ENCODE measurements at places on chromosomes 11 and 22.
A peak's percentile ranks its signal among the peaks of the same experiment; 100 is the strongest.

- no peak for DNase-seq
These were observed 346.0 kb upstream of the NCAM1 start for GRCh38 chr11:112615238-112615637.

- DNase-seq, result no peak
These were observed 7.5 kb upstream of the SLC2A11 start for GRCh38 chr22:23850136-23850611.

DNA sequence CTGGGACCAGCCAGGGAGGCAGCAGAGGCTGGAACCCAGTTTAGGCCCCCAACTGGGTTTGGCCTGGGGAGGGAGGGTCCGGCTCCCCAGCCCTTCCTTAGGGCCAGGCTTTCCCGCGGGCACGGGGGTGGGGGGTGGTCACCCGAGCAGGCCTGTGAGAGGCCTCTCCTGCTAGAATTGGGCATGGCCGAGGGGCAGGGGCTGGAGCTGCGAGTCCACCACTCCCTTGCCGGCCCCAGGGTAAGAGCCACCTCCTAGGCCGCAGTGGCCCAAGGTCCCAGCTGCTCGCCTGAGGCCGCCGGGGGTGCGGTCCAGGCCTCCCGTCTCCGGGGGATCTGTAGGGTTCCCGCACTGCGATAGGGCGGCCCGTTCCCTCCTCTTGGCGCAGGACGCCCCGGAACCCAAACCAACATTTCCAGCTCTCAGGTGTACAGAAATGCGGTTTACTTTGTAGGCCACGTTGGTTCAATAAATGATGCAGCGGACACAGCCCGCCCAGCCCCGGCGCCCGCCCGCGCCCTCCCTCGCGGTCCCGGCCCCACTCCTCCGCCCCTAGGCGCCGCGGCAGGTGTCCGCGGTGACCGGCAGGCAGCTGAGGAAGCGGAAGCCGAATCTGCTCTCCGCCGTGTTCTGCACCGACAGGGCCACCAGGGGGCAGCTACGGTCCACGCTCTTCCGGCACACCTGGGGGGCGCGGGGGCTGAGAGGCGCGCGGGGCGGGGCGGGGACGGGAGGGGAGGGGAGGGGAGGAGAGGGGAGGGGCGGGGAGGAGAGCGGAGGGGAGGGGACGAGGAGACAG, 5.9 kb downstream of the LMNTD2 start:
- DNase-seq, result peak; percentile 52

DNA sequence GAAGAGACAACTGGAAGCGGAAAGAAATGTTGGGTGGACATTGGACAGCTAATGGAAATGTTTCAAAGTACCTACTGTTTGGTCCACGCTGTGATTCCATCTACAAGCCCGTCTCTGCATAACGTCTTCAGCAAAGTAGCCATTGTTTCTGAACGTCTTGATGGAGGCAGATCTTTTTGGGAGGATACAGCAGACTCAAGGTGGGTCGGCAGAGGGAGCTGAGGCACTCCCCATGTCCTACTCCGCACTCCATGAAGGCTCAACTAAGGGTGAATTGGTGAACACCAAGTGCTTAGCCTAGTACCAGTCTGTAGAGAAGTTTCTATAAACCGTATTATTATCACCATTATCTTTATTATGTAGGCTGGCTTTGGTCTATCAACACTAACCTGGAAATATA, 45.8 kb downstream of the PRR5L start:
- DNase-seq, result no peak

- no peak for DNase-seq
These were observed 340.8 kb upstream of the MTNR1B start for GRCh38 chr11:92628401-92629292.

DNA sequence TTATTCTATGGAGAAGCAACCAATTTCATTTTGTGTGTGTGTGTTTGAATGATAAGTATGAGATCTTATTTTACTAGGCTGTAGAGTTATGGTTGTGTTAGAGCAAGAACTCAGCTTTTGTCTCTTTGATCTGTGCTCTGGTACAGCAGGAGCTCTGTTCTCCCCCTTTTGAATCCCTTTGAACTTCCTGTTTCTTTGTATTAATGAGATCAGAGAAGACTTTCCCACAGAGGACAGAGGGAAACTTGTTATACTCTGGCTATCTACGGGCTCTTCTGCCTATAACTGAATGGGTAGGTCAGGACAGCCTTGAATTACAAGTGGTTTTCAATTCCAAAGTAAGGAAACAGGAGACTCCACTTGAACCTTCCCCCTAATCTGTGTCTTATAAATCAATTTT, 1015.0 kb upstream of the RAG2 start:
- DNase-seq, result no peak

GRCh38 chr22:47854251-47854650, 1091.8 kb downstream of the TBC1D22A start:
- no peak for DNase-seq

DNA sequence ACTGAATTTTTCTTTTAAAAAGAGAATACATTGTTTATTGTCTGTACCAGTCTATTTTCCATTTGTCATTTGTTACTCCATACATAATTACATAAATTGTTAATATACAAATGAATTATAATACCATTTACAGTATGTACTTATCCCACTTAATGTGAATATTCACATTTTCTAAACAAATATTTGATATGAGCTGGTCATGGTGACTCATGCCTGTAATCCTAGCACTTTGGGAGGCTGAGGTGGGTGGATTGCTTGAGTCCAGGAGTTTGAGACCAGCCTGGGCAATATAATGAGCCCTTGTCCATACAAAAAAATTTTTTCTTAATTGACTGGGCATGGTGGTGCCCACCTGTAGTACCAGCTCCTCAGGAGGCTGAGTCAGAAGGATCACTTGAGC, 6.8 kb downstream of the SC5D start:
- DNase-seq, result no peak

DNA sequence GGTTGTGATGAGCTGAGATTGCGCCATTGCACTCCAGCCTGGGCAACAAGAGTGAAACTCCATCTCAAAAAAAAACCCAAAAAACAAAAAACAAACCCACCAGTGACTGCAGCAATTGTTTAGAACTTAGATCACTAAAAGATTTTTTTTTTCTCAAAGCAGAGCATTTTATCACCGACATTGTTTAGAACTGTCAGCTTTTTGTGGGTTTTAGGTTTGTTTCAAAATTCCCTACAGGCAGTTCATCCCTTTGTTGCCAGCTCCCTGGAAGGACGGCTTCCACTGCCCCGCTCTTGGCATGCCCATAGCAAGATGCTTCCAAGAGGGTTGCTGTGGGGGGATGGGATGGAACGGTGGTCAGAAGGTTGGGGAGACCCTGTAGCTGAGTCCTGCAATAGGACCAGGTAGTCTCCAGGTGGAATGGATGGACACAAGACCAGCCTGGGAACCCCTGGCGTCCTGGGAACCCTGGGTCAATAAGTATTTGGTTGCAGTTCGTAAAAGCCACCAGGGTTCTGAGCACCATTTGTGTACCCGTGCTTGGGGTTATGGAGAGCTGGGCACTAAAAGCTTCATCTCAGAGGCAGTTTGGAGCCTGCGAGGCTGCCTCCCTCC, 46.7 kb downstream of the TSPAN18 start:
- DNase-seq, result no peak

- no peak for DNase-seq
These were observed 24.8 kb upstream of the ADORA2A start for GRCh38 chr22:24402460-24403192.

DNA sequence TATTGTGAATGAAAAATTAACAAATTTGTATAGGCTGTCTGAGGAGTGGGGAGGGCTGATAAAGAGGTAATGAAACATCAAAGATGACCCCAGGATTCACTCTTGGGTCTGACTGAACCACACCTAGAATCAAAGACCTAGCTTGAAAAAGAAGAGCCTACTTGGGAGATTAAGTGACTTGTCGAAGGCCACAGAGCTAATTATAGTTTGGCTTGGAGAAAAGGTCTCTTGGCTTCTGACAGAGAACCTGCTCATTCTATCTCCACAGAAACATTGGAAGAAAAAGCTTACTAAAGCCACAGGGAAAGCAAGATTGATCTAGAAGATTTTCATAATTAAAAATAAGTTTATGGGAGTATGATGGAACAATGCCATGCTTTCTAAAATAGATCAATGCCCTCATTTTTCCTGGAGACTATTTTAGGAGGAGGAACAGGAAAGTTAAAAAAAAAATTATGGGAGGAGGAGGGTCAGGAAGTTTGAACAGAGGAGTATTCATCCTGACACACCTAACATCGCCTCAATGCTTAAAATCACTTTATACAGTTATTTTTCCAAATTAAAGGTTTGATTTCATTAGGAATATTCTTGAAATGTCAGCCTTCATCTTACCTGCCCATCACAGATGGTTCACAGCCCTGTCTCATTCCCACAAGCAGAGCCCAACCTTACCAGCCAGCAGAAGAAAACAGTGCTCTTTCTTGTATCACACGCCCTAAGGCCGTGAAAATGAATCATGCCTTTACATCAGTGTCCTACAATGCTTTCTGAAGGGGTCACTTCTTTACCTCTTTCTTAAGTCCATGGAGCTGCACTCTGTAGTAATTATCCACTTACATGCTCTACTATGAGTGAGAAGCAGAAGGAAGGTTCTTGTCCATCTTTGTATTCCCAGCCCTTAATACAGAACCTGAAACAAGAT, 231.1 kb upstream of the MPPED2 start:
- no peak for DNase-seq

- no peak for DNase-seq
These were observed 6.3 kb upstream of the FXYD2 start for GRCh38 chr11:117830674-117831351.

- no peak for DNase-seq
These were observed 191.3 kb downstream of the KIF18A start for GRCh38 chr11:27916541-27917100.

- no peak for DNase-seq
These were observed 401.6 kb downstream of the BUD13 start for GRCh38 chr11:116371146-116371545.

GRCh38 chr11:60863550-60864521, 3.5 kb upstream of the ZP1 start:
- no peak for DNase-seq

- no peak for DNase-seq
These were observed 189.3 kb downstream of the GUCY1A2 start for GRCh38 chr11:106828976-106829375.

DNA sequence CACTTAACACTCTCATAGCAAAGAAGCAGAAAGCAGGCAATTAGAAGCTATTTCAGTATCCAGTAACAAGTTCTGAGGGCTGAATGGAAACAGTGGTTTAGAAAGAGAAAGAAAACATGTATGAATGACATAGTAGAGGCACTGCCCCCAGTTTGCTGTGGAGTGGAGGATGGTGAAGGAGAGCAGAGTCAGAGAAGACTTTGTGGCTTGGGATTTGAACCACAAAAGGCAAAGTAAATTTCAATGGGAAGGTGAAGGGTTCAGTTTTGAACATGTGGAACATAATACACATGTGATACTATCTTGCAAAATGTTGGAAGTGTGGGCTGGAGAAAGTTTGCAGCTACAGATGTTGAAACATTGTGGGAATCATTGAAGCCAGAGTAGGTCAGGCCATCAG, 81.4 kb downstream of the SNX19 start:
- DNase-seq, result no peak

- DNase-seq, result no peak
These were observed 8.2 kb downstream of the LTO1 start for GRCh38 chr11:69666752-69667536.

- peak; percentile 86 for DNase-seq
These were observed at the start of gene COPB1 for GRCh38 chr11:14499560-14500180. Gene COPB1, minus strand, starts transcription at chr11:14499811. Its CDS starts 883 bp downstream, at chr11:14498928.

DNA sequence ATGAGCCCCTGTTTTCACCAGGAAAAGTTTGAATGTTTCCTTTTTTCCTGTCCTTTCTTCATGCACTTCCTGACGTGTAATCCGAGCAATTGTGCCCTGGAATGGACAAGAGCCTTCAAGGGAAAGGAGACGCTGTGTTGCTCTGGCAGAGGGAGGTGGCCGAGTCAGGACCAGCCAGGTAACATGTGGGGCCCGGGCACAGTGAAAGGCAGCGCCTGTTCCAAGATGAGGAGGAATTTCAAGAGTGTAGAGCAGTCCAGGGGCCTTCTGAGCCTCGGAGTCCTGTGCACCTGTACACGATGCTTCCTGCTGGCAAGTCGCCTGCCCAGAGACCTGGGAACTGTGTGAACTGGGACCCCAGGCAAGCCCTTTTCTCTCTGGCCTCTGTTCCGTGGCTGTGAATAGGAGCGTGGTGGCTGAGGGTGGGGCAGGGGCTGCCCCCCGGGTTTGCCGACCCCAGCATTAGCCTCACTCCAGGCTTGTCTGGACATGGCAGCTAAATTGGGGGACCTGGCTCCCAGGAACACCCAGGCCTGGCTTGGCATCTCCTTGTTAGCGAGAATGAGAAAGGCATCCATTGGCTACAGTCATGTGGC, 92.0 kb downstream of the MYEOV start:
- DNase-seq, result no peak

DNA sequence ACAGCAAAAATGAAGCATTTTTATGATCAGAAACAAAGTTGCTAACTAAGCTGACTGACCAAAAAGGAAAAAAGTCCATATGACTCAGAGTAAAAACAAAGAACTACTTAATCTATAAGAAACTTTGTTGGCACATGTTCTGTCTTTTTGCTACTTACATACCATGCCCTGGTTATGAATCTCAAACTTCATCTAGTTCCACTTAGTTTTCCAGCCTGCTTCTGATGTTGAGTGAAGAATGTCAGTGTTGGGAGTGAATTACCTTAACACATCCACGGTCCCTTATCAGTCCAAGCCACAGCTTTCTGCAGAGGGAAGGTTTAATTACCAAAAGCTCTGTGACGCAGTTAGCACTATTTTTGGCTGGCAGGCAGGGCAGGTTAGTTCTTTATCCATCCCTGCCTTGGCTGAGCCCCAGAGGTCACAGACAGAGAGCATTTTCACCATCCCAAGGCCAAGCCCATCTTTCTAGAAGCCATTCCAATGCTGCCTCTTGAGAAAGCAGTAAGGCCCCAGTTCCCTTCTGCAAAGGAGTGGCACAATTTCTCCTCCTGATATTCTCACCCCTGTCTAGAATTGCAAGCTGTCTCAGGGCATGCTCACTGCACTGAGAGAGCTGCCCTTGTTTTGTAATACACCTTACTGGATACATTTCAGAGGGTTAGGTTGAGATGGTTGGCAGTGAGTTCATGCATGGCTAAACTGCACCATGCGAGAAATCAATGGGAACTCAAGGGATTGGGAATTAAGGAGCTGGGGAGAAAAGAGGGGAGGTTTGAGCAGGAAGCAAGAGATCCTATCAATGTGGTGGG, 67.1 kb downstream of the SLC1A2 start:
- DNase-seq, result no peak
